ENCODE measurements at places on chromosomes 6 and 20. TPM values are rescaled to one million over a fixed set of nuclear protein-coding genes. Genes with fewer than 3 reads are reported as not detected.

- H3K4me3 ChIP-seq, result no peak overlapping the region
- H3K27ac ChIP-seq, result peak overlapping the region; percentile 71
- no peaks in the 10 kb centered on the region for H3K27me3 ChIP-seq
- peaks cover 4% of the 10 kb centered on the region for H3K36me3 ChIP-seq
- H3K4me1 ChIP-seq, result peaks cover 44% of the 10 kb centered on the region
Observed at GRCh38 chr6:14094721-14095120, 22.9 kb upstream of the CD83 start.

DNA sequence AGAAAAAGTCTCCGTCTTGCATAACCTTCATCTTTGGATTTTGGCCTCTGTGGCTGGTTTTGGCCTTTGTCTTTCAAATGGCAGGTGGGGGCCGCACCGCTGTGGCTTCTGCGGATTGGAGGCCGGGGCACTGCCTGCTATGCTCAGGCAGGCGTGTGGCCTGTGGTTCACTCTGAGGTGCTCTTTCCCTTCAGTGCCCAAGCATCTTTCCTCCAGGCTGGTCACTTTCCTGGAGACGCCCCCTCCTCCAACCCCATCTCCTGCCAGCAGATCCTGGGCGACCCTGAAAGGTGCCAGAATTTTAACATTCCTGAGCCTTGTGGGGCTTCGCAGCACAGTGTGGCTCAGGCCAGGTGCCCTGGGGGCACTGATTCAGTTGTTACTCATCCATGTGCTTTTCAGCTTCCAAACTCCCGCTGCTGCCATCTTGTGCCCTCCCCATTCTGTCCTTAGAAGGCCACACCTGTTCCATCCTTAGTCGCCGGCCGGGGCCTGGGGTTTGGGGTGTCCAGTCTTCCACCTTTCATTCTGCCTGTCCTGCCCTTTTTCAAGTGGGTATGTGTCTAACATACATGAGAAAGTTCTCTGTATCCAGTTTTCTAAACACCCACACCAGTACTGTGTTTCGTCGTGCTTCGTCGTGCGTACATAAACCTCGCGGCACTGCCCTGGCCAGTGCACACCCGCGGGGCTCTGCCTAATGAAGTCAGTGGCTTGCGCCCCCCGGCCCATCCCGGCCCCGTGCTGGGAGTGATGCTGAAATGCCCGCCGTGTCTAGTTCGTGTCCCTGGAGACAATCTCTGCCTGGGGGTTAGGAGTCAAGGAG is 12.1 kb downstream of the SS18L1 start:
- DNase-seq, result no peak
- H3K4me3 ChIP-seq, result no peak overlapping the region
- H3K27ac ChIP-seq, result no peak overlapping the region

- no peaks in the 10 kb centered on the region for H3K36me3 ChIP-seq
- H3K27me3 ChIP-seq, result peaks cover 35% of the 10 kb centered on the region
- H3K4me3 ChIP-seq, result no peak overlapping the region
- no peak overlapping the region for H3K27ac ChIP-seq
- DNase-seq, result no peak
- peaks cover 5% of the 10 kb centered on the region for H3K4me1 ChIP-seq
Observed at GRCh38 chr6:138503881-138504680, 4.8 kb upstream of the NHSL1 start.

OR2H1 gene
- total RNA-seq, result not detected

RBM24 gene
- total RNA-seq, result not detected

DNA sequence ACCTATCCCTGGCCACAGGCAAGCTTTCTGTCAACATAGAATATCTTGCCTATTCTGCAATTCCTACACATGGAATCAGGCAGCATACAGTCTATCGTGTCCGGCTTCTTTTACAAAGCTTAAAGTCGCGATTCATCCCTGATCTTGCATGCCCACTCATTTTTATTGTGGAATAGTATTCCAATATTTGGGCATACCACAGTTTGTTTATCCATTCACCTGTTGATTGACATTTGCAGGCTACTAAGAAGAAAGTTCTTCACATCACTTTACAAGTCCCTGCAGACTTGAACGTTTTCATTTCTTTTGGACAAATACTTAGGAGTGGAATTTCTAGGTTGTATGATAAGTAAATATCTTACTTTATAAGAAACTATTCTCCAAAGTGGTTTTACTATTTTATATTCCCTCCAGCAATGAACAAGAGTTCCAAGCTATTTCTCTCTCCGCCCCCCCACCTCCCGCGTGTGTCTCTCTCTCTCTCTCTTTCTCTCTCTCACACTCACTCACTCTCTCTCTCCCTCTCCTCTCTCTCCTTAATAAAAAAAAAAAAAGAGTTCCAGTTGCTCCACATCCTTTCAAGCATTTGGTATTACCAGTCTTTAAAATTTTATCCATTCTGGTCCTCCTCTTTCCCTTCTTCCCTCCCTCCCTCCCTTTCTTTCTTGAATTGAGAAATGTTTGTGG is 1.1 kb upstream of the PLCB1 start:
- peaks cover 11% of the 10 kb centered on the region for H3K4me1 ChIP-seq
- no peaks in the 10 kb centered on the region for H3K36me3 ChIP-seq
- DNase-seq, result no peak
- H3K27ac ChIP-seq, result no peak overlapping the region

DNA sequence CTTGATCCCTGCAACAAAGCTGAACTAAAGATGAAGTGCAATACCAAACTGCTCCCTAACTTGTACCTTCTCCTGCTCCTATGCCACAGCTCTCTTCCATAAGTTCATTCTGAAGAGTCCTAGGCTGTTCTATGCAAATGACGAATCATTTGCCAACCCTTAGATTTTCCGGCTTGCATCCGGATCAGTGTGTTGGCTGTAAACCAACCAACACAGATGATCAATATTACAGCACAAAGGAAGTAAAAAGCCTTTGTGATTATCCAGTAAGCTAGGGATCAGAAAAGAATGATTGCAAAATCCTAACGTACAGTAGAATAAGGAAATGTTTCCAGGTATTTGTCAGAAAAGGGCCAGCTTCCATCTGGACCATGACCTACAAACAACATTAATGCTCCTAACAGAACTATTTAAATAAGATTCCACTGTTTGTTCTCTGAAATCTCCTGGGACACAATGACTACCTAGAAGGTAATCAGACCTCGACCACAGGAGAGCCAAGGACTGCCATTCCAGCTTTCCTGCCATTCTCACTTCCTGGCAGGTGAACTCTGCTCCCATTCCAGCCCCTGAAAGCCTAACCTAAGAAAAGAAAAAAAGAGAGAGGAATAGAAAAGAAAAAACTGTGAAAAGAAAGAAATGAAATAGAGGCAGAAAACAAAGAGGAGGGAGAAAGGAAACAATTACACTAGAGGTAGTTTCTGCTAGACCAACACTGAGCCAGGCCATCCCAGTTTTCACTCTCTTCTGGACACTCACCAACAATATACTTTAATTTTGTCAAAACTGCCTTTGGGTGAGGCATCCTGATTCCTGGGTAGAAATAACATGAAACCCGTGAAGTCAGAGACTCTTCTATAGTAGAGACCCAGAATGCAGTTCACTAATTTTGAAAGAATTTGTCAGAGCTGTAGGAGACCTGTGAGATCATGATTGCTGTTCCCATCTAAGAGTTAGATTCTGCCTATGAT is 19.7 kb downstream of the GMDS start:
- H3K36me3 ChIP-seq, result no peaks in the 10 kb centered on the region
- H3K4me3 ChIP-seq, result no peak overlapping the region
- peaks cover 21% of the 10 kb centered on the region for H3K4me1 ChIP-seq
- no peak overlapping the region for H3K27ac ChIP-seq
- H3K27me3 ChIP-seq, result no peaks in the 10 kb centered on the region

TMEM200A gene
- total RNA-seq, result 1.3 TPM

GGT7 gene
- 13.3 TPM for total RNA-seq

POFUT1 gene
- total RNA-seq, result 68.8 TPM

DNA sequence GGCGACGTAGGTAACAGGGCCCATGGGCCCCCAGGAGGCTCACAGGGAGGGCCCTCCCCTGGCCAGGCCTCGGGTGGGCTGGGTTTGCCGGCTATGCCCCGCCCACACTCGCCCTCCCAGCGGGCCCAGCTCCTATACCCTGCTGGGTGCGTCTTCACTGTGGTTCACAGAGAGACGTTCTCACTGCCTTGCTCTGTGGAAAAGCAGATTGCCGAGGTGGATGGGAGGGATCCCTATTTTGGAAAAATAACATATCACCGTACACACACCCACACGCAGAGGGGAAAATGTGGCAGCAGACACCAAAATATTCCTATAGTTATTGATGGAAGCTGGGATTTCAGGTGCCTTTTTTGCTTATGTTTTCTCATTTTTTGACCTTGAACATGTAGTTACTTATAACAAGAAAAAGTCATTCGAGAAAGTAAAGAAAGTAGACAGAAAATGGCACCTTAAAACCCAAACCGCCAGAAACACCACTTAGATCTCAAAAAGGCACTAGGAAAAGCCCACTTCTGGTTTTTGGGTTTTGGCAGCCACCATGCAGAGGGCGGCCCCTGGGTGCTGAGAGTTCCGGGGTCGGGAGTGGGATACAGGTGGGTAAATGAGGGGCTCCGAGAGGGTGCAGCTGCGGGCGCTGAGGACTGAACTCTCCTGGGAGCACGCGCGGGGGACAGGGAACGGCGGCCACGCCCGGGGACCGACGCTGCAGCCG is 49.4 kb downstream of the TMEM242 start:
- H3K36me3 ChIP-seq, result no peaks in the 10 kb centered on the region
- H3K27ac ChIP-seq, result peak overlapping the region; percentile 77
- peaks cover 5% of the 10 kb centered on the region for H3K27me3 ChIP-seq
- peaks cover 8% of the 10 kb centered on the region for H3K4me1 ChIP-seq
- H3K4me3 ChIP-seq, result peak overlapping the region; percentile 81

Data from activated T-helper 2 cell treated with anti-CD3 and anti-CD28 coated beads, Interferon-gamma antibody, Interleukin-2, Interleukin-4, amounts not matched to agents 10 μg/mL and 5 μg/mL and 100 μg/mL, durations not matched to agents 14 hours and 24 hours and 36 hours (primary cell).